Suppressor macrophage treated with lipopolysaccharide for 1 hour (primary cell): ENCODE measurements at places on chromosomes 5 and 9.

DNA sequence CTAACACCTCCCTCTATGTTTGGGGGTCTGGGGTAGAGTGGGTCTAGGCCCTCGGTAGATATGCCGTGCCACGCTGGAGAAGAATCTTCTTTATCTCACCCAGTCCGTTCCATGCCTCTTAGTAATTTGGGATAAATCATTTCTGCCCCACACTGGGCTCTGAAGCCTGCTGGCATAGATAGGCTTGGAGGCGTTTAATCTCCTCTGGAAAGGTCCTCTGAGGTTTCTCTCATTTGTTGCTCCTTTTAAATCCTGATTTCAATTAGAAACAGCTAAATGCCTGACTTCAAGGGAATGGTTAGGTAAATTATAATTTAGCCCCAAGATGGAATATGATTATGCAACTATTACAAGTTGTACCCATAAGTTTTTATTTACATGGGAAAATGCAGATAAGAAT, 57.8 kb upstream of the AKNA start:
- DNase-seq = no peak

DNA sequence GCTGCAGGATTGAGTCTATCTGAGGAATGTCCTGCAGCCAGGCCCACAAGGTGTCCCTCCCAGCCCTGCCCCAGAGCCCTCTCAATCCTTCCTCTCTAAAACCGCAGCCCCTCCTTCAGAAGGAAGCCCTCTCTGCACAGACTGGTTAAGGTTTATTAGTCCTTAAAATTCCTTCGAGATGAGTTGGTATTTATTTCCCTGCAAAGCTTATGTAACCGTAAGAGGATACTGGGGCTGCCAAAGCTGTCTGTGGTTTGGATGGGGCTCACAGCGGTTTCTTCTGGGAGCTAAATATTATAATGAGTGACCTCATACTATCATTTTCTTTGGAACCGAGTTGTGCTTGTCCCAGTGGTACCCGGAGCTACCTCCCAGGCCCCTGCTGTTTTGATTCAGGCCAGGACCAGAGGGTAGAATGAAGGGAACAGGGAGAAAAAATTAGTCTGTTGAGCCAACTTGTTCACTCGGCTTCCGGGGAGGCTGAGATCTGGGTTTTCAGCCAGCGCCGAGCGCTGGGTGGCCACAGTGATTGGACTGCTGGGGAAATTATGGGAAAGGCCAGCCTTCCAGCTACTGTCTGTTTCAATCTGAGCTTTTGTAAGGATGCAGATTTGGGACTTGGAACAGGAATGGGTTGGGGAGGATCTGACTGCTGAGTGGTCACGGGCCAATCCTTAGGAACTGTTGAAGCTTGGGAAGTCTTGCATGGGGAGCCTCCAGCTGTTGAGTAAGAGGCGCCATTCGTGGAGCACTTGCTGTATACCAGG, 107.5 kb downstream of the NDFIP1 start:
- no peak for DNase-seq

DNA sequence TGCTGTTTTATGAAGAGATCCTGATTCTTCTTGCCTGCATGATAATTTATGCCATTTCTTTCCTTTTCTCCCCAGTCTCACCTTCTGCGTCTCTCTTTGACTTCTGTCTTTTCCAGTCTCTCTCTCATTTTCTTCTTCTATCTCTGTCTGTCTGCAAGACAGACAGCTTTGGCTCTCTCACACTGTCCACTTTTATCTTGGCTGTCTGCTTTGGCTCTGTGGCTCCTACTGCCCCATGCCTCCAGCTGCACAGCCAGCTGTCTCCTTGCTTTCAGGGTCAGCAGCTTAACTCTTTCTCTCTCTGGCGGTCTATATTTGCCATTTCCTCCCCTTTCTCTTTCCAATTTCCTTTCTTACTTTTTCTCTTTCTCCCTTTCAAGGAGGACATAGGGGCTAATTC, 971.1 kb upstream of the COX7C start:
- DNase-seq = no peak

DNA sequence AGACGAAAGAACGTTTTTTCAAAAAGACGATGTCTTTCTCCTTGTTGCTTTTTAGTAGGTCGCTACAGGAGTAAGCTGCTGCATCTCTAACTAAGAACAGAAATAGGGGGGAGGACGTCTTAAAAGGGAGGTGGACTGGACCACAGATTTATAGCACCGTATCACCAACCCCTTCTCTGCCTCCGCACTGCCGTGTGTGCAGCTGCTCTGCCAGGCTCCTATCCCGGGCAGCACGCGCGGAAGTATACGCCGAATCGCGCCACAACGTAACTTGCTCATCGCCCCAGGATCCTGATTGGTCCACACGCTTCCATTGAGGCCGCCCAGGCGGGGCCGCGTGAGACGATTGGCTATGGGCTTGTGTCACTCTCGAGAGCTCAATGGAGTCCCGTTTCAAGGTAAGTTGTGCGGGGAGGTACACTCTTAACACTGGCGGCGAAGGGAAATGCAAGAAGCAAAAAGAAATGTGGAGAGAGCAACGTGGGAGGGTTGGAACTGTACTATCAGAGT, at the start of gene ELAVL2:
Gene ELAVL2 (minus strand): TSS at position 121 of the 510 bp plus-strand sequence. CDS start 64,006 bp downstream, outside the sequence.
- peak; percentile 10 for DNase-seq

DNA sequence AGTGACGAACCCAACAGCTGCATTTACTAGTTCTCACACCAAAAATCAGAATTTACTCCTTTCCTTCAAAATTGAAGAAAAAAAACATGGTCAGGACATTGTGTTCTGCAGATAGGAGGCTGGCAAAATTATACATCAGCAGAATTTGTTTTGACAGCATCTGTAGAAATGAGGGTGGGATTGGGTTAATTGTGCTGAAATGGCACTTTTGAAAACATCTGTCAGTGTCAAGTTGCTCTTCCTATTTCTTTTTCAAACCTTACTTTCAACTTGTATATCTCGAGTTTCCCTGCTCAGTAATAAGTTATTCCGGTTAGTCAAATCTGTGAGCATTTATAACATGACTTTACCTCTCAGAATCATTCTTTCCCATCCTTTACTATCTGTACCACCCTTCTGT, 19.8 kb downstream of the WDR36 start:
- DNase-seq = no peak

DNA sequence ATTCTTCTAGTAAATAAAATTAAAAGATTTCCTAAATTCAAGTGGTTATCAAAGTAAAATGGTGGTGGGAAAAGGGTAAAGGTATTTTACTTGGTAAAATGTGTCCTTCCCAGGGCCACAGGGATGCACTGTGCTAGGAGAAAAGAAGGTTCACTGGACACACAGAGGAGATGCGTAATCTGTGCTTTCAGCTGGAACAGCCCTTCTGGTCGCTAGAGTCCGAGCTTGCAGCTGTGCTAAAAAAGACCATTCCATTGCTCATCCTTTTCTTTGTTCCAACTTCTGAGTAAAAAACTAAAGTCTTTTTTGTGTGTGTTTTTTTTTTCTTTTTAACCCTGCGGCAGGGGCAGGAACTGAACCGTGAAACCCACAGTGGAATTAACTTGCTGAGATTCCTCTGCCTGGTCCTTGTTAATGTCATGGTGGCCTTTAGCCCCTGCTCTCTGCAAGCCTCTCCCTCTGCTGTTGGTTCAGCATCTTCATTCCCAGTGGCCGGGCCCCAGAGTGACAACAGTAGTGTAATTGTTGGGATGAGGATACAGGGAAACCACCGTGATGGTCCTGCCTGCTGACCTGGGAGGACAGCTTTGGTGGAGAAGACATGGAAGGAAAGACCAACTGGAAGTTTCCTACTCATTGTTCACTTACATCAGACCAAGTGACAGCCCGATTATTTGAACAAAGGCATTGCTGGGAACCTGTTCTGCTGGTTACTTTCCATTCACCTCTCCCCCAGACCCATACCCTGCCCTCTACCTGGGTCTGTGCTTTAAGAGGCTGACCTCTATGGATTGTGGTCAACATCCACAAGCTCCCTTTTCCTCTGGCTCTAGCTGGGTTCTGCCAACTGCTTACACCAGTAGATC, 31.9 kb upstream of the FSTL4 start:
- no peak for DNase-seq

- no peak for DNase-seq
These were observed 133.1 kb downstream of the DOCK8 start for GRCh38 chr9:347667-348292.
